ENCODE measurements at places on chromosomes 12 and 14.
A peak's percentile ranks its signal among the peaks of the same experiment; 100 is the strongest.

DNA sequence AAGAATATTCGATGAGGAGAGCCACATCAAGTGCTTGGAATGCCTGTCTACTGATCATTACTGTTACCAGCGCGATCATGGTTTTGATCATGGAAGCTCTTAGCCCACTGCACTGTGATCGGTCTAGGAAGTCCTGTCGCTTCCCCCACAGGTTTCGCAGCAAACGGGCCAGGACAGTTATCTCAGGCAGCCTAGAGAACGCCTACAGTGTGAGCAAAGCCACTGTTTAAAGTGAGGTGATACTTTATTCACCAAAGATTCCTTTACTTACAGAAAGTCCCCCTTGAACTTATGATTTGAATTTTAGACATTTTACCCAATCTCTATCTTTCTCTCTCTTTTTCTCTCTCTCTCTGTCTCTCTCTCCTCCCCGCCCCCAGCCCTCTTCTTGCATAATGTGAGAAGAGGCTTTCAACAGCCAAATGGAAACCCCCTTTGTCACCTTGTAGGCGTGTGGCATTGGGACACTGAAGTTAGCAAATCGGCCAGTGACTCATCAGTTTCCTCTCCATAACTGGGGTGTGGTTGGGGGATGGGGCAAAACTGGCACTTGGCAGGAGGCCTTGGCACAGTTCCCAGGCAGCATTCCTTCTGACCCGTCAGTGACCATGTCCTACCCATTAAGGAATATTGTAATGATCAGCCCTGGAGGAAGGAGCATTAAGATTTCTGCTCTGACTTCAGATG is 214.8 kb downstream of the CHST11 start:
- DNase-seq: peak; percentile 80

GRCh38 chr12:114213055-114213581 is 192.8 kb downstream of the TBX5 start:
- DNase-seq: no peak

DNA sequence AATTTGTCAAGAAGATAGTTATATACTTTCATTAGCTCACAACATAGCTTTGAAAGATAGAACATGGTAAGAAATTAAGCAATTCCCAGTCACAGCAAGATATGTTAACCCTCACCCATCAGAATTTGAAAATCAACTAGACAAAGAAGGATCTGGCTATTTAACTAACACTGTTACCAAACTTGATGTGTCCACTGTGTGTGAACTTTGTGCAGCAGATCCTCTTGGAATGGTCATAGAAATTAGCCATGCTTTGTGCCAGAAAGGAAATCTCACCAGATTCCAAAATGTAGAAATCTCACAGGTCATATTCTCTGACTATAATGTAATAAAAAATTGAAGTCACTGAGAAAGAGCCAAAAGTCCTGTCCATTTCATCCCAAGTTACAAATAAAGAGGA is 46.1 kb downstream of the ZNF664 start:
- DNase-seq: no peak

DNA sequence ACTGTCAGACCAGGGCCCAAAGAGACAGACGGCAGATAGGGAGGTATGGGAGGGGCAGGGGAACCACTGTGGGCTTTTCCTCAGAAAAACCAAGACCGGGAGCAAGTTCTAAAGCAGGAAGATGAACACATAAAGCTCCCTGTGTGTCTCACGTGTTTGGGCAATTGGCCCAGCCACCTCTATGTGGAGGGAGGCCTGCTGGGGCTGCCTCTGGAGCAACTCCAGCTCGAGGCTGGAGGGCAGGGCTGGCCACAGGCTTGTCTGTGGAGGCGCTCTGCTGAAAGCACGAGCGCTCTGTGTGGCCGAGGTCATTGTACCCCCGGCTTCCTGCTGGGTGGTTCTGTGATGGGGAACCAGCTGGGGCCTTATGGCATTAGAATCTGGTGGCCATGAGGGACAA is 36.4 kb downstream of the TRAFD1 start:
- DNase-seq: no peak

- no peak for DNase-seq
These were observed 78.5 kb upstream of the CSRP2 start for GRCh38 chr12:76957301-76957700.

- DNase-seq: no peak
These were observed 67.0 kb downstream of the RBM19 start for GRCh38 chr12:113899042-113899560.

- no peak for DNase-seq
These were observed 350.7 kb downstream of the C12orf50 start for GRCh38 chr12:87678453-87678852.

DNA sequence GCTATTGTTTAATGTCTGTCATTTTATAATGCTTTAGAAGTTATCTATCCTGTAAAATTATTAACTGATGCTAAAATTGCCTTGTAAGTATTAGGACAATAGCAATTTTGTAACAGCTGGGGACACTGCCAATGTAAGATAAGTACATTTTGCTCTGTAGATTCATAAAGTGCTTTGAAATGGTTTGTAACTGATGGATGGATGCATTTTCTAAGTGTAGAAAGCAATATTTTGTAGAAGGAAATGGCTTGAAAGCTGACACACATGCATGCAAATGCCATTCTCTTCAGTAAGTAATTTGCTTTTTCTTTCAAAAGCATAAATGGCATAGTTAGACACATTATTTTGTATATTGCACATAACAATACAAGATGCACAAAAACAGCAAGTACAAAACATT is 129.8 kb downstream of the FOXG1 start:
- DNase-seq: no peak

DNA sequence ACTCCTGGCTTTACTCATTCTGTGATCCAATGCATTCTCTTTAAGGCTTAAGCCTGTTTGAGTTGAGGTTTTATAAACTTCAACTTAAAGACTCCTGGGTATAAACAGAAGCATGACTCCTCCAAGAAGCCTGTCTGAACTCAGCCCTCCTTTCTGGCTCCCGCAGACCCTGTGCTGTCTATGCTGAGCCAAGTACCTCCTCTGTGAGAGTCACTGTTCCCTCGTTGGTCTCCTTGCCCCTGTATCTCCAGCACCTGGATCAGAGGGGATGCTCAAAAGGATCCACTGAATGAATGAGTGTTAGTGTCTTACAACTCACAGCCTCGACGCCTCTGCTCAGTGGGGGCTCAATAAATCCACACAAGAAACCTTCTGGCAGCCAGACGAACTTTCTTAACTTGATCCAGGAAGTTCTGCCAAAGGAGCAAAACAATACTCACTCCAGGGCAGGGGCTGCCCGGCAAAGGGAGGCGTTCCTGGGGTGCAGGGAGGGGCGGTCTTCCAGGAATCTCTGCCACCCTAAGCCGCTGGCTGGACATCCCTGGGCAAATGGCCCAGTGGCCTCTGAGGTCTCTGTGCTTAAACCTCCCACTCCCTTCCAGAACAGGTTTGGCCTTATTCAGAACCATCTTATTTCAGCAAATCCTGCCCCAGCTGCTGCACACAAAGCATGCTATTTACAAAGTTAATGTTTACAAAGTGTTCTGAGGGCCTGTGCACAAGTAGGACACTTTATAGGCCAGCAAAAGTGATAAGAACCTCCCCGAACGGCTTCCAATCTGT is 32.9 kb downstream of the MAP1LC3B2 start:
- peak; percentile 48 for DNase-seq

- DNase-seq: peak; percentile 12
These were observed 27.0 kb upstream of the EEA1 start for GRCh38 chr12:92955997-92956663.
